ENCODE measurements at places on chromosomes 3 and 15.

DNA sequence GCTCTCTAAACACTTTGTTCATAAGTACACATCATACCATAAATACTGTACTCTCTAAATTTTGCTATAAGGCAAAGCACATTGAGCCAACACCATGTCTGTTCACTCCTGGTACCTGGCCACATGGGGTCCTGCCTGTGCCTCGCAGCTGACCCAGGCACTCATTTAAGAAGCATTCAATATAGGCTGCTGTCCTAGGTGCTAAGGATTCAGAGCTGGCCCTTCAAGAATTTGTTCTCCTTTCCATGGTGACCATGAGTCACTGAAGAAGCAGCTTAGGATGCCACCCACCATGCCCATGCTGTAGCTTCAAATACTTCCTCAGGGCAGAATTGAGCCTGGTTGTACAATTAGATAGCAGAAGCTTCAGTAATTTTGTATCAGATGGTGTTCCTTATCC lies 119.2 kb upstream of the ZBED2 start:
- H3K4me3 ChIP-seq, result no peak overlapping the region
- H3K4me1 ChIP-seq, result peaks cover 4% of the 10 kb centered on the region
- no peaks in the 10 kb centered on the region for H3K27me3 ChIP-seq
- no peaks in the 10 kb centered on the region for H3K36me3 ChIP-seq
- no peak for DNase-seq
- H3K27ac ChIP-seq, result no peak overlapping the region

GRCh38 chr3:85808755-85809154 lies 850.0 kb downstream of the CADM2 start:
- H3K36me3 ChIP-seq, result no peaks in the 10 kb centered on the region
- no peak for DNase-seq
- H3K27me3 ChIP-seq, result no peaks in the 10 kb centered on the region
- H3K4me3 ChIP-seq, result no peak overlapping the region

- H3K4me1 ChIP-seq, result peaks cover 51% of the 10 kb centered on the region
- peak within 1 kb of the TSS; percentile 93 for H3K27ac ChIP-seq
- peak; percentile 99 for DNase-seq
- H3K27me3 ChIP-seq, result no peaks in the 10 kb centered on the region
- H3K36me3 ChIP-seq, result peaks cover 4% of the 10 kb centered on the region
These were observed at the start of gene AEN for GRCh38 chr15:88620995-88621772. Gene AEN (plus strand): TSS chr15:88621340. CDS start chr15:88626210, 4,870 bp downstream.

- H3K4me3 ChIP-seq, result no peak overlapping the region
- DNase-seq, result no peak
- no peak overlapping the region for H3K27ac ChIP-seq
- no peaks in the 10 kb centered on the region for H3K27me3 ChIP-seq
- H3K36me3 ChIP-seq, result no peaks in the 10 kb centered on the region
These were observed 5.3 kb upstream of the GUCA1C start for GRCh38 chr3:108959017-108959416.

DNA sequence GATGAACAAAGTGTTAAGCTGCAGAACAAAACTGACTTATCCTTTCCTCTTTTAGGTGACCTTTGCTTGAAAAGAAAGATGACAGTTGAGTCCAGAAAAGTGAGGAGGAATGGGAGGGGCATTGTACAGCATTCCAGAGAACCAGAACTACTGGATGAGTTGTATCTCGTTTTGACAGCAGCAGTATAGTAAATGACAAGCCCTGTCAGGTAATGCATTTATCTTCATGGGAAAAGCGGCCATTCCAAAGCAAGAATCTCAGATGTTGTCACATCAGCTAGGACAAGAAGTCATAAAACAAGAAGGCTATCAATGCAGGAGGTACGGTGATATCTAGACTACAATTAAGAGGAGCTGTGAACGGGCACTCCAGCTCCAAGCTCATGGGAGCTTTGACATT lies 421.5 kb downstream of the MAGI1 start:
- no peaks in the 10 kb centered on the region for H3K36me3 ChIP-seq
- no peak overlapping the region for H3K4me3 ChIP-seq
- H3K27ac ChIP-seq, result no peak overlapping the region
- peaks cover 17% of the 10 kb centered on the region for H3K4me1 ChIP-seq

GRCh38 chr3:156764751-156765150 lies 61.4 kb upstream of the LEKR1 start:
- peaks cover 15% of the 10 kb centered on the region for H3K4me1 ChIP-seq
- H3K36me3 ChIP-seq, result no peaks in the 10 kb centered on the region
- DNase-seq, result no peak

- peaks cover 3% of the 10 kb centered on the region for H3K4me1 ChIP-seq
- DNase-seq, result no peak
- no peaks in the 10 kb centered on the region for H3K36me3 ChIP-seq
- no peaks in the 10 kb centered on the region for H3K27me3 ChIP-seq
- no peak overlapping the region for H3K27ac ChIP-seq
These were observed 8.4 kb downstream of the CX3CR1 start for GRCh38 chr3:39271363-39271914.

- no peak overlapping the region for H3K4me3 ChIP-seq
- no peaks in the 10 kb centered on the region for H3K4me1 ChIP-seq
- H3K27ac ChIP-seq, result no peak overlapping the region
- no peaks in the 10 kb centered on the region for H3K27me3 ChIP-seq
- no peak for DNase-seq
These were observed 44.2 kb upstream of the IGDCC4 start for GRCh38 chr15:65466901-65467300.

GRCh38 chr3:176587089-176587488 lies 610.2 kb downstream of the TBL1XR1 start:
- no peak for DNase-seq
- no peak overlapping the region for H3K4me3 ChIP-seq
- H3K36me3 ChIP-seq, result no peaks in the 10 kb centered on the region
- H3K27me3 ChIP-seq, result no peaks in the 10 kb centered on the region
- H3K27ac ChIP-seq, result no peak overlapping the region
- no peaks in the 10 kb centered on the region for H3K4me1 ChIP-seq

DNA sequence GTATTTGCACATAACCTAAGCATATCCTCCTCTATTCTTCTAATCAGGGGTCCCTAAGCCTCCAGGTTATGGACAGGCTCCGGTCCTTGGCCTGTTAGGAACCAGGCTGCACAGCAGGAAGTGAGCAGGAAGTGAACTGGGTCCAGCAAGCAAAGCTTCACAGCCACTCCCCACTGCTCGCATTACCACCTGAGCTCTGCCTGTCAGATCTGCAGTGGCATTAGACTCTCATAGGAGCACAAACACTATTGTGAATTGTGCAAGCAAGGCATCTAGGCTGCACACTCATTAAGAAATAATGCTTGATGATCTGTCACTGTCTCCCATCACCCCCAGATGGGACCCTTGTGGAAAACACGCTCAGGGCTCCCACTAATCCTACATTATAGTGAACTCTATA lies 9.8 kb downstream of the MSL2 start:
- peak; percentile 50 for DNase-seq
- H3K27ac ChIP-seq, result no peak overlapping the region
- H3K27me3 ChIP-seq, result no peaks in the 10 kb centered on the region

DNA sequence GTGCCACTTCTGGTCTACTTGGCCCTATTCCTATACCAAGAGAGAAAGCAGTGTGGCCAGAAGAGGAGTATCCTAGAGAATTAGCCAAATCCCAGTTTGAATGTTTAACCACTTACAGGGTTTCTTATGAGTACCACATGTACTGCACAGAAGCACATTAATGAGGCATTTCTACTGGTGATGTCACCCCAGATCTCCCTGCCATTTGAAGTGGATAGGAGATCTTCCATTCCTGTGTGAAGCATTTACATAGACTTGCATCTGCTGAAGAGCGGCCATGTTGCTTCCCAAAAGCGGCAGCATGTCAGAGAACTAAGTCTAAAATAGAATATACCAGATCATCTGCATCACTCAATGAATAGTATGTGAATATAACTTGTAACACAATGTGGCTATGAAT lies 108.4 kb upstream of the TUSC7 start:
- no peaks in the 10 kb centered on the region for H3K4me1 ChIP-seq
- no peaks in the 10 kb centered on the region for H3K27me3 ChIP-seq
- H3K4me3 ChIP-seq, result no peak overlapping the region
- H3K27ac ChIP-seq, result no peak overlapping the region
